Activated B cell treated with CpG ODN at 0.5 μM for 24 hours (primary cell): ENCODE measurements at places on chromosomes 11 and 22. TPM values are rescaled to one million over a fixed set of nuclear protein-coding genes. Genes with fewer than 3 reads are reported as not detected.

DNA sequence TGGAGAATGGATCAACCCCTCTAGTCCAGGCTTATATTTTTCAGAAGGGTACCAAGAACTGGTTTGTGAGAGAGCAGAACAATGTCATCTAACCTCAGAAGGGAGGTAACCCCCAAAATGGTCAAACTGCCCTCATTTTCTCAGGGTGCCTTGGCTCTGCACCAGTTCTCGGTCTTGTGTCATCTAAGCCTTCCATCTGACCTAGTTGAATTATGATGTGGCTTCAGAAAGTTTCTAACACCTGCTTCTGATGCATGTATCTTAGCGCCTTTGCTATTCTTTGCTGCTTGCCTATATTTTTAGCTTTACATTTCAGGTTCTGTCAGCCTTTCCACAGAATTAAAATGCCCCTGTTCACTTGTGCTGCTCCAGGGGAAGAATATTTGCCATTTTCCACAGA, 91.7 kb upstream of the E2F8 start:
- H3K4me3 ChIP-seq = no peak overlapping the region
- DNase-seq = no peak
- H3K27me3 ChIP-seq = peaks cover 13% of the 10 kb centered on the region
- H3K27ac ChIP-seq = no peak overlapping the region

- no peak overlapping the region for H3K27ac ChIP-seq
- H3K4me1 ChIP-seq = peaks cover 53% of the 10 kb centered on the region
- H3K4me3 ChIP-seq = no peak overlapping the region
These were observed 15.2 kb downstream of the KCNQ1 start for GRCh38 chr11:2459796-2460531.

DNA sequence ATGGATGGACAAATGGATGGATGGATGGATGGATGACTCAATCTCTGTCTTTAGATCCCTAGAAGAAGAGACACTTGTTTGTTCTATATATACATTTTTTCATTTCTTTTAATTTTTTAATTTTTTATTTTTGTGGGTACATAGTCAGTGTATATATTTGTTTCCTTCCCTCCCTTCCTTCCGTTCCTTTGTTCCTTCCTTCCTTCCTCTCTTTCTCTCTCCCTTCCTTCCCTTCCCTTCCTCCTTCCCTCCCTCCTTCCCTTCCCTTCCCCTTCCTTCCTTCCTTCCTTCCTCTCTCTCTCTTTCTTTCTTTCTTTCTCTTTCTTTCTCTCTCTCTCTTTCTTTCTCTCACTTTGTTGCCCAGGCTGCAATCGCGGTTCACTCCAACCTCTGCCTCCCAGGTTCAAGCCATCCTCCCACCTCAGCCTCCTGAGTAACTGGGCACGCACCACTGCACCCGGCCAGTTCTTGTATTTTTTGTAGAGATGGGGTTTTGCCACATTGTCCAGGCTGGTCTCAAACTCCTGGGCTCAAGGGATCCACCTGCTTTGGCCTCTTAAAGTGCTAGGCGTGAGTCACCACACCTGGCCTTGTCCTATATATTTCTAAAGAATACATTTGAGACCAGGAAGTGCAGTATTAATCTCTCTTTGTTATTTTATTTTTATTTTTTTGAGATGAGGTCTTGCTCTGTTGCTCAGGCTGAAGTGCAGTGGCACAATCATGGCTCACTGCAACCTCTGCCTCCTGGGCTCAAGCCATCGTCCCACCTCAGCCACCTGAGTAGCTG, 42.5 kb upstream of the AQP11 start:
- H3K4me1 ChIP-seq = peaks cover 2% of the 10 kb centered on the region
- no peak overlapping the region for H3K27ac ChIP-seq
- no peaks in the 10 kb centered on the region for H3K36me3 ChIP-seq
- no peaks in the 10 kb centered on the region for H3K27me3 ChIP-seq
- DNase-seq = no peak
- H3K4me3 ChIP-seq = no peak overlapping the region

- no peaks in the 10 kb centered on the region for H3K4me1 ChIP-seq
- no peak for DNase-seq
These were observed 49.9 kb downstream of the SIK2 start for GRCh38 chr11:111652184-111652583.

GRCh38 chr11:37812281-37812880, 1214.3 kb upstream of the RAG2 start:
- H3K27me3 ChIP-seq = no peaks in the 10 kb centered on the region
- no peaks in the 10 kb centered on the region for H3K36me3 ChIP-seq
- H3K27ac ChIP-seq = no peak overlapping the region
- no peaks in the 10 kb centered on the region for H3K4me1 ChIP-seq

DNA sequence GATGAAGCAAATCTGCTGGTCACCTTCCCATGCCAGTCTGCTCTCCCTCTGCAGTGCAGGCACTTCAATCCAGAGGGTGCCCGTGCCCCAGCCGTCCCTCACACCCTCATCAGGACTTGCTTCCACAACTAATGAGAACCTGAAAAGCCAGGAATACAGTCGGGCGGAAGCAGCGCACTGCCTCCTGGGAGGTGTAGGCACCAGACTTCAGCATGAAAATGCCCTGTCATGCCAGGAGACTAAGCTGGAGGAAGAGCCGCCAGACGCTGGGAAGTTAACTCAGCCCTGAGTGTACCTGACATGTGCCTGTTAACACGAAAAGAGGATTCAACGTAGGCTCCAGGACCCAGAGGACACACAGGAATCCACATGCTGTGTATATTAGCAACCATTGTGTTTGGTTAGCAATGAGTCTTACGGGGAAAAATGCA, 40.1 kb upstream of the FLI1 start:
- H3K4me3 ChIP-seq = peak overlapping the region; percentile 59
- H3K27ac ChIP-seq = no peak overlapping the region
- no peaks in the 10 kb centered on the region for H3K36me3 ChIP-seq
- no peak for DNase-seq

- no peaks in the 10 kb centered on the region for H3K36me3 ChIP-seq
- peak overlapping the region; percentile 46 for H3K27ac ChIP-seq
- no peak overlapping the region for H3K4me3 ChIP-seq
- DNase-seq = no peak
These were observed 8.1 kb downstream of the UPK3A start for GRCh38 chr22:45292731-45293442.

DNA sequence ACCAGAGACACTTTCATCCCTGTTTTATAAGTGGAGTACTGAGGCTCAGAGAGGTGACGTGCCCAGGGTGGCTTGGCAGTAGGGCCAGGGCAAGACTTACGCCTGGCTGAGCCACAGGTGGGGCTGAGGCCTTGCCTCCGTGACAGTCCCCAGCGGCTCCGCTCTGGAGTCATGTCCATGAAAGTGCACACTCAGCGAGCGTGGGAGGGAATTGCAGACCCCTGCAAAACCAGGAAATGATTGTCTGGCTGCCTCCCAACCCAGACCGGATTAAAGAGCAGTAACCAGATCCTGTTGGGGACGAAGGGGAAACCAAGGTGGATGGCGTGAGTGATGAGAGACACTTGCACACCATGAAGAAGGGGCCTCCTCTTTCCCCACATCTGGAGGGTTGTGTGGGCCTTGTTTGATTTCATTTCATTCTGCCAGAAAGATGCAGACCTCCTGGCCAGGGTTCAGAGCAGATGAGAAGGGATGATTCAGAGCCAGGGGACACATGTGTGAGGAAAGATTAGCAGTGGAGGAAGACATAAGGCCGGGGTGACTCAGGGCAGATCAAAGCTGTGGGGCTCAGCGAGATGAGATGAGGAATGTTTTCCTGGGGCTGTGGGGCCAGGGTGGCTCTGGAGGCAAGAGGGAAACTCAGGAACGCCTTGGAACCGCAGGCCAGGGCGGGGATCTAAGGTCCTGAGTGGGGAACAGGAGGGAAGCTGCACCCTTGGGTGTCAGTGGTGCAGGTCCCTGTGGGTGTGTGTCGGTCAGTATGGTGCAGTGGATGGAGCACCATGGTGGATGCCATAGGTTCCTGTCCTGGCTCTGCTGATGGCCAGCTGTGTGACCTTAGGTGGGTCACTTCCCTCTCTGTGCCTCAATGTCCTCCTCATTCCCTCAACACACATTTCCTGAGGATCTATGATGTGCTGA, 29.9 kb upstream of the LRRC32 start:
- peaks cover 11% of the 10 kb centered on the region for H3K27me3 ChIP-seq
- DNase-seq = no peak
- no peak overlapping the region for H3K4me3 ChIP-seq
- no peaks in the 10 kb centered on the region for H3K4me1 ChIP-seq
- no peak overlapping the region for H3K27ac ChIP-seq
- H3K36me3 ChIP-seq = no peaks in the 10 kb centered on the region

DNA sequence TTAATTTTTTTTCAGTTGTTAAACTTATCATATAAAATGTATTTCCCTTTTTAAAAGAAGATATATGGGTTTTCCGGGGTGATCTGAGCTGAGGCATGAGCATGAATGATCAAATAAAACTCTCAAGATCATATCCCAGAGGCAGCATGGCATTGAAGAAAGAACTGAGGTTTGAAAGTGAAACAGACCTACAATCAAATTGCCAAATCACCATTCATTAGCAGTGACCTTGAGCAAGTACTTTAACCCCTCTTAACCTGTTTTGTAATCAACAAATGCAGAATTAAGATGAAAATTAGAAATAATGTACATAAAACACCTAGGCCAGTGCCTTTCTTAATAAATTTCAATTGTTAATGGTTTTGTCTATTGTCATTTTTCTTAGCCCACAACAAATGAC, 116.0 kb downstream of the RBFOX2 start:
- H3K4me3 ChIP-seq = no peak overlapping the region
- DNase-seq = no peak
- H3K4me1 ChIP-seq = peaks cover 13% of the 10 kb centered on the region

DNA sequence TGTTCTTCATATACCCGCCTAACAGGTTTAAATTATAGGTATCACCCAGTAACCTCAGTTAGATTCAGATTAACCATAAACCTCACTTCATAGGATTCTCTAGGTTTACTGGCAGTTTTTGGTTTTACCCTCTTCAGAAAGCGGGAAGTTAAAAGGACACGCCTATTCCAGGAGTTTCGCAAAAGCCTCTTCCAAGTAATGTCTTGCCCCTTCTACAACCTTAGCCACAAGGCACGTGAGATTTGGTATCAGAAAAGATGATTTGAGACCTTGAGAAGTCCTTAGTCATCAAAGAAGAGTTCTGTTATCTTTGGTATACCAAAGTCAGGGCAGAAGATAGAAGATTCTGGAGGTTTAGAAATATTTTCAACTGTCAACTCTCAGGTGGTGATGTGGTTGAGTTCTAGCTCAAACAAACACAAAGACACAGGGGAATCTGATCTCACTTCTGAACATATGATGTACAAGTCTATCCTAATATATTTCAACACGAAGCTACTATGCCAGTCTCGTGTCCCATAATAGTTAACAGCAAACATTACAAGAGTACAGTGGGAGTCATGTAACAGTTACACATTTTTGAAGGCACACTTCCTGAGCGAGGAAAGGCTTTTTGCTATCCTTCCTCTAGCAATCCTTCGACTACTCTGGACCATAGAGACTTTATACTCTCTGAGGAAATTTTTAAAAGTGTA, 103.5 kb downstream of the USP35 start:
- no peaks in the 10 kb centered on the region for H3K36me3 ChIP-seq
- peaks cover 29% of the 10 kb centered on the region for H3K4me1 ChIP-seq
- no peaks in the 10 kb centered on the region for H3K27me3 ChIP-seq
- peak overlapping the region; percentile 8 for H3K27ac ChIP-seq

- H3K4me3 ChIP-seq = no peak overlapping the region
- H3K27me3 ChIP-seq = peaks cover 2% of the 10 kb centered on the region
- H3K36me3 ChIP-seq = no peaks in the 10 kb centered on the region
These were observed 60.6 kb upstream of the CRYBB3 start for GRCh38 chr22:25139062-25139461.

GRCh38 chr11:124752471-124753102, 532 bp upstream of the VSIG2 start:
- no peak overlapping the region for H3K27ac ChIP-seq
- peaks cover 26% of the 10 kb centered on the region for H3K4me1 ChIP-seq
- peaks cover 3% of the 10 kb centered on the region for H3K36me3 ChIP-seq
- peaks cover 2% of the 10 kb centered on the region for H3K27me3 ChIP-seq
- no peak overlapping the region for H3K4me3 ChIP-seq

DNA sequence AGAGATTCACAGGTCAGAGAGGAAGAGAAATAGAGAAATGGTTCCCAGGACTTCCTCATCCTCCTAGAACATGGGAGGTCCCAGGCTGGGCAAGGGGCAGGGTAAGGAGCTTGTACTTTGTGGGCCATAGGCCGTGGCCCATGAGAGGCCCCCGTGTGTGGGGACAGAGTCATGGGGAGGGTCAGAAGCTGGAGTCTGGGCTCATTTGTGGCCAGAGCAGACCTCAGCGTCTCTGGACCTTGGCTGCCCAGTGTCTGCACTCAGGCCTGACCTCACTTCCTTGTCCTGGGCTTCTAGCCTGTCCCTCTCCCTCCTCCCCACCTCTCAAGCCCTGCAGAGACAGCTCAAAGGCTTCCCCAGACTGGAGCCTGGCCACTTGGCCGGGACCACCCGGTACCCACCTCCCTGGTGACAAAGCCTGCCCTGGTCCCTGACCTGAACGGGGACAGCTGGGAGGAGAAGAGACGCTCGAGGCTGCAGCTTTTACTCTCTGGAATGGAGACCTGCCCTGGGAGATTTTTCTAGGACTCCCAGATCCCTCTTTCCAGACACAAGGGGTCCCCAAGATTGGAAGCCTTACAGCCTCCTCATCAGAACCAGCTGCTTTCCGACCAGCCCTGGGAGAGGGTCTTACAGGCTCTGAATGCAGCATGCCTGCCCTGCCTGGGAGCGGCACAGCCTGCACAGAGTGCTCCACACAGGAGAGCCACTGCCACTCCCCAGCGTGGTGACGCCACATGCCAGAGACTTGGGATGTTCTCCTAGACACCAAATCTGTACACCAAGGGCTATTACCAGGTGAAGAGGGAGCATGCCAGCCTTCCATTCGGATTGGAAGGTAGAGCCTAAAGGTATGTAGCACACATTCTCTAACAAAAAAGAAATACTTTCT, 569.0 kb upstream of the B3GAT1 start:
- no peak for DNase-seq
- H3K4me3 ChIP-seq = no peak overlapping the region
- no peaks in the 10 kb centered on the region for H3K36me3 ChIP-seq
- H3K27ac ChIP-seq = no peak overlapping the region
- H3K4me1 ChIP-seq = no peaks in the 10 kb centered on the region

- H3K4me1 ChIP-seq = no peaks in the 10 kb centered on the region
- no peak for DNase-seq
- no peak overlapping the region for H3K27ac ChIP-seq
- H3K4me3 ChIP-seq = no peak overlapping the region
- no peaks in the 10 kb centered on the region for H3K36me3 ChIP-seq
These were observed 6.2 kb downstream of the CRYBB3 start for GRCh38 chr22:25205847-25206246.

Gene CLMP
- total RNA-seq = not detected in 2 replicates

Gene PRRG4
- 0.17 and 0.33 TPM in 2 replicates for total RNA-seq

Gene TSPAN32
- total RNA-seq = 6.8 and 7.3 TPM in 2 replicates

Gene RAG1
- total RNA-seq = 0.10 and 0.24 TPM in 2 replicates

Gene ARL2
- 65.6 and 79.4 TPM in 2 replicates for total RNA-seq

Gene MAPK11
- 10.7 and 11.3 TPM in 2 replicates for total RNA-seq

Gene PICK1
- 21.5 and 25.5 TPM in 2 replicates for total RNA-seq

Gene CDCA5
- 2.6 and 3.4 TPM in 2 replicates for total RNA-seq

Gene MRGPRE
- not detected in 2 replicates for total RNA-seq

Gene C11orf42
- not detected in 2 replicates for total RNA-seq

Gene OR8G5
- not detected in 2 replicates for total RNA-seq

Gene ADAMTS15
- not detected in 2 replicates for total RNA-seq
